ENCODE measurements at places on chromosomes 5 and 9. TPM values are rescaled to one million over a fixed set of nuclear protein-coding genes. Genes with fewer than 3 reads are reported as not detected.

DNA sequence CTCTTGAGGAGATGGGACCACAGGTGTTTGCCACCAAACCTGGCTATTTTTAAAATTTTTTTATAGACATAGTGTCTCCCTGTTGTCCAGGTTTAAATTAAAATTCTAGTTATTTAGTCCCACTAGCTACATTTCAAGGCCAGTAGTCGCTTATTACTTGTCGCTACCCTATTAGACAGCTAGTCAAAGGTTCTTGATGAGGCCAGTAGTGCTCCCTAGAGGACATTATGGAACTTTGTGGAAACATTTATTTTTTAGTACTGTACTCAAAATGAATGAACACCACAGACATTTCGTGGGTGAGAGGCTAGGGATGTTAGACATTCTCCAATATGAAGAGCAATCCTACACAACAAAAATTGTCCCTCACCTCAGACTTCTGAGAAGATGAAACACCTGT is 14.4 kb upstream of the GRXCR2 start:
- H3K27ac ChIP-seq: no peak overlapping the region
- no peak for DNase-seq
- no peaks in the 10 kb centered on the region for H3K27me3 ChIP-seq
- no peaks in the 10 kb centered on the region for H3K36me3 ChIP-seq
- H3K4me3 ChIP-seq: no peak overlapping the region
- no peaks in the 10 kb centered on the region for H3K4me1 ChIP-seq

GRCh38 chr9:97906236-97906831 is 16.0 kb downstream of the TRMO start:
- peaks cover 12% of the 10 kb centered on the region for H3K4me1 ChIP-seq
- peak overlapping the region; percentile 8 for H3K27ac ChIP-seq
- peak overlapping the region; percentile 38 for H3K4me3 ChIP-seq
- H3K36me3 ChIP-seq: peaks cover 22% of the 10 kb centered on the region

- no peak for DNase-seq
- H3K36me3 ChIP-seq: no peaks in the 10 kb centered on the region
- H3K27me3 ChIP-seq: no peaks in the 10 kb centered on the region
- H3K27ac ChIP-seq: no peak overlapping the region
- no peaks in the 10 kb centered on the region for H3K4me1 ChIP-seq
- H3K4me3 ChIP-seq: no peak overlapping the region
Observed at GRCh38 chr5:141039061-141039460, 12.1 kb upstream of the PCDHB1 start.

GRCh38 chr9:86741311-86742208 is 205.7 kb downstream of the GAS1 start:
- no peaks in the 10 kb centered on the region for H3K27me3 ChIP-seq
- peaks cover 2% of the 10 kb centered on the region for H3K4me1 ChIP-seq
- no peak overlapping the region for H3K4me3 ChIP-seq
- H3K36me3 ChIP-seq: no peaks in the 10 kb centered on the region
- no peak overlapping the region for H3K27ac ChIP-seq
- no peak for DNase-seq

The SLC36A2 gene
- not detected for total RNA-seq

The LRRC19 gene
- not detected for total RNA-seq

The FKTN gene
- total RNA-seq: 16.4 TPM

The PLPPR1 gene
- 0.15 TPM for total RNA-seq

Data from endothelial cell (in vitro differentiated cells).